Mammary epithelial cell (primary cell): ENCODE measurements at places on chromosomes 16 and 17. TPM values are rescaled to one million over a fixed set of nuclear protein-coding genes. Genes with fewer than 3 reads are reported as not detected.

Gene KRTAP2-2
- not detected for total RNA-seq

Gene SCNN1B
- 0.59 and 0.80 TPM in 2 replicates for total RNA-seq

Gene NPIPB13
- total RNA-seq: 21.0 and 27.0 TPM in 2 replicates

Gene GSG1L2
- total RNA-seq: not detected in 2 replicates

Gene HBZ
- total RNA-seq: not detected

Gene TMEM238L
- total RNA-seq: not detected

Gene SOST
- total RNA-seq: not detected in 2 replicates

Gene TEDC2
- total RNA-seq: 4.0 and 7.2 TPM in 2 replicates

Gene LUC7L
- total RNA-seq: 56.8 and 60.2 TPM in 2 replicates

Gene SAMD14
- total RNA-seq: 0.12 TPM in 1 of 2 replicates, not detected in the other
